ENCODE measurements at places on chromosomes 5 and 9.

- DNase-seq, result no peak
These were observed 62.5 kb upstream of the CXCL14 start for GRCh38 chr5:135641319-135641718.

GRCh38 chr9:35526087-35526801, 36.3 kb downstream of the RUSC2 start:
- DNase-seq, result no peak

- DNase-seq, result no peak
These were observed 78.5 kb downstream of the ERCC6L2 start for GRCh38 chr9:95953986-95954385.

GRCh38 chr9:69877852-69878514, 57.4 kb downstream of the CFAP95 start:
- no peak for DNase-seq

DNA sequence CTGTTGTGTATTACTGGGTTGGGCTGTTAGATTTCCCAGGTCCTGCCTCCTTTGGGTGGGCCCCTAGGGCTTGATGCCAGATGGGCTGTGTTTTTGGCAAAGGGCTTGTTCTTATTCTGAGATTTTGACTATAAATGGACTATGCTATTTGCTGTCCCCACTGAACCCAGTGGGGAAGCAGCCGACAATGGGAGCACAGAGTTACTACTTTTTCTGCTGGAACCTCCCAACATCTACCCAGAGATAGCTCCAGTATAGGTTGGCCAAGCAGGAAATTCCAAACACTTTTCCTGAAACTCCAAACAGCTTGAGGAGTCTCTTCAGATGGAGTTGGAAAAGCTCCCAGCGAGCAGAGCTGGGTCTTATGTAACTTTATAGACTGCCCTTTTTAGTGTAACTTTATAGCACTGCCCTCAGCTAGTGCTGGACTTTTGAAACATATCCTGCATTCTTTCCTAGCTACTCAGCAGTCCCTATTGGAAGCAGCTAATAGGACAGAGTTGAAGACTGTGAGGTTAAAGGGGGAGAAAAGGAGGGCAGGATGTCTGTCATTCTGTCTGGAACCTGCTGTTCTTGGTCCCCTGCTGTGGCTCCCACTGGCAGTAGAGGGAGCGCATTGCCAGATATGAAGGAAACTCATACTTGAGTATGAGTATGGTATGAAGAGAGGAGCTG, 21.0 kb downstream of the RUSC2 start:
- no peak for DNase-seq

DNA sequence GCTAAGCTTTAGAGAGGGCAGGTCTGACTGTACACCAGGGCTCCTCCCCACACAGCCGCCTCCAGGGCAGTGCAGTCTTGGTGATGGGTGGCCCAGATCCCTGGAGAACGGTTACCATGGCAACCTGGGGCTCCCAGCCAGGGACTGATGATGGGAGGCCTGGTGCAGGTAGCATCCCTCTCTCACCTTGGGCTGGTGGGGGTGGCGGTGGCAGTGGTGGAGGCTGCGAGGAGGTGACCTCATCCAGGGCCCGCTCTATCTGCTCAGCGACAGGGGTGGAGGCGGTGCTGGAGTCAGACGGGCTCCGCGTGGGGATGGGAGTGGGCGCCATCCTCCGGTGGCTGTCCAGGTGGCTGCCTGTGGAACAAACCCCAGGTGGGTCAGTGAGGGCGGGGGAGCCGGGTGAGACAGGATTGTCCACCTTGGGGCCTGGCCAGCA, 12.3 kb downstream of the PRR7 start:
- no peak for DNase-seq

DNA sequence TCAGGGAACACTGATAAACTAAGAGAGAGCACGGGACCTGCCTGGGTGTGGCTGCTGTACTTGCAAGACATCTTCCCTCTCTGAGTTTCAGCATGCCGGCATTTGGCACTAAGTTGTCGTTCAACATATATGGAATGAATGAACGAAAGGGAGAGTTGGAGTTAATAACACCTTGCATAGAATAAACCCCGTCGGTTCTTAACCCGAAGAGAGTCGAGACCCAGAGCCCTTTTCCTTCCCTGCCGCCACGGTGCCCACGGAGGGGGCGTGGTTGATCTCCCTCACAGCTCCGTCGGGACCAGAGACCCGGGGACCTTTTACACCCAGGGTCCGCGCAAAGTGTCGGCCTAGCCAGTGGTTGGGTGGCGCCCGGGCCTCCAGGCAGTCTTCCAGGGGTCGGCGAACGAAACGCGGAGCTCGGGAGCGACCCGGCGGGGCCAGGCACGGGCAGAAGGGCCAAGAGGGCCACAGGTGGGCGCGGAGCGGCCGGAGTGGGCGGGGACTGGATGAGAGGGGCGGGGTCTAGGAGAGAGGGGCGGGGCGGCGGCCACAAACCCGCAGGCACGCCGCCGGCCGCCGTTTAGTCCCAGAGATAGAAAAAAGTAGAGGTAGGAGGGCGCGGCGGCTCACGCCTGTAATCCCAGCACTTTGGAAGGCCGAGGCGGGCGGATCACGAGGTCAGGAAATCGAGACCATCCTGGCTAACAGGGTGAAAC, 735 bp upstream of the RPL26L1 start:
- DNase-seq, result peak; percentile 66

DNA sequence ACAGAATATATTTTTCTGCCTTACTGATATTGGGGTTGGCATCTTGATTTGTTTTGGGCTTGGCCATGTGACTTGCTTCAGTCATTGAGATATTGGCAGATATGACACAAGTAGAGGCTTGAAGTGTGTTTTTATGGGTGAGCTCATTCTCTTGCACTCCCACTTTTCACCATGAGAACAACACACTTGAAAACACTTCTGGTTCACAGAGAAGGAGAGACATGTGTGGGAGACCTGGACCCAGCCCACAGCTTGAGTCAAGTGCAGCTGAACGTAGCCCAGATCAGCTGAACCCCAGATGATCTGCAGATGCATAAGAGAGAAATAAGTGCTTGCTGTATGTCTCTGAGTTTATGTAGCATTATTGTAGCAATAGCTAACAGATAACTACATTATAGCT, 155.4 kb downstream of the SEMA6A start:
- DNase-seq, result no peak

DNA sequence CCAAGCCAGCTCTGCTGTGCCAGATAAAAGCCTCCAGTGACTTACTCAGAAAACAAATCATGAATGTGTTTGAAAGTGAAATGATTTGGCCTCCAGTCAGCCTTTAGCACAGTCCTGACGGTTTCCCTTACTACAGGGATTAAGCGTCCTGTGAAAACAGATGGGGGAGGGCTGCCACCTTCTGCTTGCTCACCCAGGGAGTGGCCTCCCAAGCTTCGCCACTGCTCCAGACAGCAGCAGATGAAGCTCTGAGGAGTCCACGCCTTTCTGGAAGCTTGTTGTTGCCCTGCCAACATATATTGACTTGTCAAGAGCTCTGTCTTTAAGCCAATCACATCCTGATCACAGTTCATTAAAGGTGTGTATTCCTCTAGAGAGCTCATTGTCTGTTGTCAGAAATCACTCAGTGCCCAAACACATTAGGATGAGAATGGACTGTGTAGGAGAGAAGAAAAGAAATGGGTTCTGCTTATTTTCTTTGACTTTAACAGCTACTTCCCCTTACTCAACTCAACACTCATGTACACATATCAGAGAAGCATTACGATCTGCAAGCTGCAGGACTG, 4.9 kb upstream of the FYB1 start:
- no peak for DNase-seq

DNA sequence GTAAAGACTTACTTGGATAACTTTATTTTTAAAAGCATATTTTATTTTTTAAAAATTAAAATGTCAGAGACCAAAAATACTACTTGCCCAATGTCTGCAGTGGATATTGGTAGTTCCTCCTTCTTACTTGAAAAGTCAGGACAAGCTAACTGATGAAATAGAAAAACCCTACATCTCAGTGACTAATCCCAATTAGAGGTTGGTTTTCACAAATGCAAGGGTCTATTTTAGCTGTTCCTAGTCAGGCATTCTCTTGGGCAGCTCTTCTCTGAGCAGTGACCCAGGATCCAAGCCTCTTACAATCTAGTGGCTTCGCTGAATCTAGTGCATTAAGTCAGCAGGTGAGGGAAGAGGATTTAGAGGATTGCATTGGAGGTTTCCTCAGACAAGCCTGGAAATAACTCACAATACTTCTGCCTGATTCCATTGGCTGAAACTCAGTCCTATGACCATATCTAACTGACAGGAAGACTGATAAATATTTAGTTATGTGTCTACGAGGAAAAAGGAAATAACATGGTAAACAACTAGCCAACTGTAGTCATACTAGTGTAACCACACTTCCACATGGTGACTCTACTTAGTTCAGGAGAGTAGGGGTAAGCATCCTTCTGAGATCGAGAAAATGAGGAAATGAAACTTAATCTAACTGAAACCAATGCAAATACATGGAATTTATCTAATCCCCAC, 34.2 kb upstream of the MIER3 start:
- no peak for DNase-seq

DNA sequence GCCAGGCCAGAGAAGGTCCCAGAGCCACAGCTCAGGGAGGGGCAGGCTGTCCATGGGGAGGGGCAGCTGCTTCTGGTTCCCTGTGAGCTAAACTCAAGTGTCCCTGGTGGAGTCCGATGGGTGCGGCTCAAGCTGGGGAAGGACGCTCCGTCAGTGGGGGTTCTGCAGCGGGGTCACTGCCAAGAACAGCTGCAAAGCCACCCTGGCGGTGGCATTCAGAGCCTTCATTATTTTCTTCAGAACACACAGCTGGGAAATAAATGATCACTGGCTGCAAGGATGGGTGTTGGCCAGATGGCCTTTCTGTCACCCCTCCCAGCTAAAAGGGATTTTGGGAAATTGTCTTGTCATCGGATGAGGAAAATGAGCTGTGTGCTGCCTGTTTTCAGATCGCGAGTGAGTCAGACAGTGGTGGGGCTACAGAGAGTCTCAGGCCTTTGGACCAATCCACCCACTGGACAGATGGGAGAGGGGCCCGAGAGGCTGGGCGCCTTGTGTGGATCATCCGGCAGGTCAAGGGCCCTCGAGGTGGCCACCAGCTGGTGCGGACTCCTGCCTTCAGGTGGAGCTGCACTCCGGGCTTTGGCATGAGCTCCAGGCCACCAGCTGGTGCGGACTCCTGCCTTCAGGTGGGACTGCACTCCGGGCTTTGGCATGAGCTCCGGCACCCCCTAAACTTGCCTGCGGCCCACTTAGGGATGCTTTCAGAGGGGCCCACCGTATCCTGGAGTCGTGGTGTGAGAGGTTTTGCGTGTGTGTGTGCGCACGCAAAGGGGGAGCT, 17.9 kb upstream of the GFPT2 start:
- no peak for DNase-seq

- no peak for DNase-seq
These were observed 347.6 kb downstream of the PTPRD start for GRCh38 chr9:10265153-10265631.

- no peak for DNase-seq
These were observed 34.1 kb upstream of the SLC22A5 start for GRCh38 chr5:132335402-132335801.

DNA sequence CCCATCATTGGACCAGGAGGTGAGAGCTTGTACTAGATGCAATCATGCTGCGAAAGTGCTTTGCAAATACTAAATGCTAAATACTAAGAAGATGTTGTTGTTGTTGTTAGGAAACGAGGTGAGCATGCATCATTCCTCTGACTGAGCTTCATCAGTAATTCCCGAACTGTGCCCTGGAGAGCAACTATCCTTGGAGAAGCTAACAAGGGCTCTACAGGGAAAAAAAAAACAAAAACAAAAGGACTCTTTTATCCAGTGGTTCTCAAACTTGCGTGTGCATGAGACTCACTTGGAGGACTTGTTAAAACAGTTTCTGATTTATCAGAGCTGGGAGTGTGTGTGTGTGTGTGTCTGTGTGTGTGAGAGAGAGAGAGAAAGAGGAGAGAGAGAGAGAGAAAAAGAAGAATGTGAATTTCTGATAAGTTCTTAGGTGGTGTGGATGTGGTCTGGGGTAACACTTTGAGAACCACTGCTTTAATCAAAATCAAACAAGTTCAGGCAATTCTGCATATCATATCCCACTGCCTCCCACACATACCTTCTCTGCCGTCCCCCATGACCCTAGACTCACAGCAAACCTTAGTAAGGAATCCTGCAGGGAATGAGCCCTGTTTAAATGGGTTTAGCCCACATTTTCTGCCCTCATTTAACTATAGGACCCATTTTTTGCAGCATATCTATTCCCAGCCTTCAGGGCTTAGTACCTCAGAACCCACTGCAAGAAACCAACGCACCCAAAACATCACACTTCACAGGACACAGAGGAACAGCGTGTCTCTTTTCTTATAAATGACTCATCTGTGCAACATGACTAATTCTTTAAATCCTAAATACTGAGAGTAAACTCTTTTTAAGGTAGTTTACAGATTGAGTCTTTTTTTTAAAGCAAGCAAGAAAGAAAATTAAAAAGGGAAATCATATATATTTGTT, 48.9 kb downstream of the PDE6A start:
- no peak for DNase-seq

DNA sequence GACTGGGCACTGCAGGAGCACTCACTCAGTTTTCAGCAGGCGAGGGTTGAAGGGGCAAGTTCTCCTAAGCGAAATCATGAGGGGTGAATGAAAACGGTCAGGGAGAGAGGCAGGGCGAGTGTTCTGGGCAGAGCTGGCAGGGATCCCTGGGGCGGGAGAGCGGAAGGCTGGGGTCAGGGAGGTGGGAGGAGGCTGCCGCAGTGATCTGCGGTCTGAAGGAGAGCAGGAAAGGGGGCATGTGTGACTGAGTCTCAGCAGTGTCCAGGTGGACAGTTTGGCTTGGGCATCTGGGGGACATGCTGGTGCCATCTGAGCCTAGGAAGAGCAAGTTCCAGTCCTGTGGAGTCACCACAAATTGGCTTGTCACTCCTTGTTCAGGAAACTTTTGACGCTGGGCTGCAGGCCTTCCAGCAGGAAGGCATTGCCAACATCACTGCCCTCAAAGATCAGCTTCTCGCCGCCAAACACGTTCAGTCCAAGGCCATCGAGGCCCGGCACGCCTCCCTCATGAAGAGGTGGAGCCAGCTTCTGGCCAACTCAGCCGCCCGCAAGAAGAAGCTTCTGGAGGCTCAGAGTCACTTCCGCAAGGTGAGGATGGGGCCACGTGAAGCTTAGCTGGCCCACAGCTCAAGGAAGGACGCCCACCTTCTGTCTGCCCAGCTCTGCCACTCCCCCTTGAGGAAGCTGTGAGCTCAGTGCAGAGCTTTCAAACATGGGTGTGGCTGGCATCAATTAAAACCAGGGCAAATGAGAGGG, 31.1 kb downstream of the DYNC2I2 start:
- no peak for DNase-seq

DNA sequence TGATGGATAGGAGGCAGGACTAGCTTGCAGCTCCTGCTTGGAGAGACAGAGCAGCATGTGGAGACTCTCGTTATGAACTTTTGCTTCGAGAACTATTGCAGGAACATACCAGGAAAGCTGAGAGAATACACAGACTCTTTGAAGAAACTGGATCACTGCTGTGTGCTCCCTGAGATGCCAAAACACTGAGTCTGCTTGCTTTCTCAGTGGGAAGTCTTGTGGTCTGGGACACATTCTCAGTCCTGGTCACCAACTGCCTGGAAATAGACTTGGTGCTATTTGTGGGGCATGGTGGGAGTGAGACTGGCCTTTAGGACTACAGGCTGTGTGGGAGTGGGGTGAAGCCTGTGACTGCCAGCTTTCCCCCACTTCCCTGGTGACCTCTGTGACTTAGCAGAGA, 252.6 kb downstream of the MED10 start:
- no peak for DNase-seq

GRCh38 chr9:11319538-11319937, 706.7 kb upstream of the PTPRD start:
- DNase-seq, result no peak
